ENCODE measurements at places on chromosomes 4 and X.
A peak's percentile ranks its signal among the peaks of the same experiment; 100 is the strongest.

GRCh38 chr4:186149872-186150271 is 41.5 kb upstream of the CYP4V2 start:
- DNase-seq = no peak

DNA sequence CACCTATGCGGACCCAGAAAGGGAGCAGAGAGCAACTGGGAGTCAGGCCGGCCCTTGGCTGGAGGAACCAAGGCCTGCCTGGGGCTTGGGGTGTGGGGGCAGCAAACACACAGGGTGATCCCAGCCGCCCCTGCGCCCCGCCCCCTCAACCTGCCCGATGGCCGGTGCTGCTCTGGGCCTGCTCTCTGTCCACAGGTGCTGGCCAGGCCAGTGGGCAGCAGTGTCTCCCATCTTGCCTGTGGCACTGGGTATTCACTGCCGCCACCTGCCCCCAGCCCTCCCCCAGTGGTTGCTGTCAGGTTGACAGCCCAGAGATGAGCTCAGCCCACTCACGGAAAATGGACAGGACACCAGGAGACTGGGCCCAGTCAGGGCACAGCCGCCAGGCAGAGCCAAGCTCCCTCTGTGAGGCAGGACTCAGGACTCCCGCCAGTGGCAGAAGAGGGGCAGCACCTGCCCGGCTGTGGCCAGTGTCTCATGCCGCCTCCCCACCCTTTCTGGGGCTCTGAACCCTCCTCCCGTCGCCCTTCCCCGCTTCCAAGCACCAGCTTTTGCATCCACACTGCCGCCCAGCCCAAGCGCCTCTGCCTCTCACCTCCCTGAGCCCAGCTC is 4.7 kb downstream of the NKX1-1 start:
- no peak for DNase-seq

DNA sequence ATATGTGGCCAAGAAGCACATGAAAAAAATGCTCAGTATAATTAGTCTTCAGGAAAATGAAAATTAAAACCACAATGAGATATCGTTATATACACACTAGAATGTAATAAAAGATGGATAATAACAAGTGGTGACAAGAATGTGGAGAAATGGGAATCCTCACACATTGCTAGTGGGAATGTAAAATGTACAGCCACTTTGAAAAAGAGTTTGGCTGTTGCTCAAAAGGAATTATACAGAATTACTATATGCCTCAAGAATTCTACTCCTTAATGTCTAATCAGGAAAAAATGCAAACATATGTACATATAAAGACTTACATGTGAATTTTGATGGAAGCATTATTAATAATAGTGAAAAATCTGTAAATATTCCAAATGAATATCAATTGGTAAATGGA is 102.2 kb downstream of the SPCS3 start:
- no peak for DNase-seq

GRCh38 chr4:102036619-102037376 is 246.3 kb downstream of the BANK1 start:
- peak; percentile 20 for DNase-seq

GRCh38 chr4:100696531-100696930 is 178.7 kb upstream of the EMCN start:
- DNase-seq = no peak

- no peak for DNase-seq
Measured at GRCh38 chr4:137390707-137391106, 141.6 kb downstream of the PCDH18 start.

GRCh38 chrX:136386826-136387225 is 86.1 kb downstream of the ADGRG4 start:
- no peak for DNase-seq

GRCh38 chr4:85910985-85911384 is 436.0 kb downstream of the ARHGAP24 start:
- DNase-seq = no peak

DNA sequence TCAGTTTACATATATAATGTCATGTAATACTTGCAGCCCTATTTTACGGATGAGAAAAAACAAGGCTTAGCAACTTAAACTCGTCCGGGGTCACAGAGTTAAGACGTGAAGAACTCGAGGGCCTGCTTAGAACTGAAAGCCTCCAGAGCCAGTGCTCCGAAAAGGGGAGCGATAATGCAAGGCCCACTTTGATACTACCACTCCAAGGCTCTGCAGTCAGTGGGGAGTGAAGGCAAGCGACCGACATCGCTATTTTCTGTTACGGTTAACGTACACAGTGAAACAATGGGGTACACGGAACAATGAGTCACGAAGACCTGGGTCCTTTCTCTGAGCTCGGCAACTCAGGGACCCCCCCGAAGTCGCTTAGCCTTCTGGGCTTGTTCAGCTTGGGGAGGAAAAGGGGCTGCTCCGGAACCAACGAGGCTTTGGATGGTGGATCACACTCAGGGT is 965 bp downstream of the PPA2 start:
- no peak for DNase-seq

- no peak for DNase-seq
Measured at GRCh38 chr4:154727540-154727939, 16.3 kb upstream of the LRAT start.

GRCh38 chrX:72685018-72685417 is 29.1 kb downstream of the PHKA1 start:
- no peak for DNase-seq

DNA sequence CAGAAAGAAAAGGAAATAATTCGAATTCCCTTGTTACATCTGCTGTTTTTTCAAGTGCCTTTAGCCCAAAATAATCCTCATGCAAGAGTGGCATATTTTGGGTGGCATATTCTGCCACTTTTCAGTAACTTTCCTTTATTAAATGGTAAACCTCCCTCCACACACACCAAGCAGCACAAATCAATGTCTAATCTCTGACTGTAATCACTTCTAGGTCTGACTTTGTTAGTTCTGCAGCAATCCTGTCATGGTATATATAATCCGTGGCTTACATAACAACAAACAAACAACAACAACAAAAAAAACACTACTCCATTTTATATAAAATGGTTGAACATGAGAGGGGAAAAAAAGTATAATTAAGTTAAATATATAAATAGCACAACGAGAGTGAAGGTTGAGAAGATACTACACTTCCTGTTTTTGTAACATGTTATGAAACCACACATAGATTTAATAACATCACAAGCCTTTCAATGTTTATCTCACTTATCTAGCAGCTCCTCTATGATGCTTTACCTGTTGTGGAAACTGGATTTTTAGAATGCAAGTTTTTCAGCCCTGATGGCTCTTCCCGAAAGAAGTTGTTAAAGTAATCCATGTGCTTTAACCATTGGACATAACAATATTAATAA is 715.4 kb downstream of the GRXCR1 start:
- DNase-seq = no peak

- no peak for DNase-seq
Measured at GRCh38 chr4:70701271-70701670, 12.9 kb downstream of the UTP3 start.

GRCh38 chr4:88171206-88171605 is 12.8 kb upstream of the ABCG2 start:
- no peak for DNase-seq

- DNase-seq = no peak
Measured at GRCh38 chr4:100569196-100569595, 51.4 kb upstream of the EMCN start.

DNA sequence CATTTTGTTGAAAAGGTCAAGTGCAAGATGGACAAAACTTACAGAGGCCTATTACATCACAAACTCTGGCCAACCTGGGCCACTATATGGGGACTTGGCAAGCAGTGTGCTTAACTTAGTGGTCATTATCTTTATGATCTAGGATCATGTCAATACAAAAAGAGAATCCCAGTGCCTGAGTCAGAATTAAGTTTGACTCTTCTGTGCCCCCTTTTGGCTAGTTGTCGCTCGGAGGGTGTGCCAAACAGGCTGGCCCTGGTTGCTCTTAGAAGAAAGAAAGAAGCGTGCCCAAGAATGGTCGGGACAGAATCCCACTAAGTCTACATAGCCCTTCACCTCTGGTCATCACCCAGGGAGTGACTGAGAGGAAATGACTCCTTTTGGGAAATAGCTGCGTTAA is 100.1 kb downstream of the EIF4E start:
- DNase-seq = no peak

DNA sequence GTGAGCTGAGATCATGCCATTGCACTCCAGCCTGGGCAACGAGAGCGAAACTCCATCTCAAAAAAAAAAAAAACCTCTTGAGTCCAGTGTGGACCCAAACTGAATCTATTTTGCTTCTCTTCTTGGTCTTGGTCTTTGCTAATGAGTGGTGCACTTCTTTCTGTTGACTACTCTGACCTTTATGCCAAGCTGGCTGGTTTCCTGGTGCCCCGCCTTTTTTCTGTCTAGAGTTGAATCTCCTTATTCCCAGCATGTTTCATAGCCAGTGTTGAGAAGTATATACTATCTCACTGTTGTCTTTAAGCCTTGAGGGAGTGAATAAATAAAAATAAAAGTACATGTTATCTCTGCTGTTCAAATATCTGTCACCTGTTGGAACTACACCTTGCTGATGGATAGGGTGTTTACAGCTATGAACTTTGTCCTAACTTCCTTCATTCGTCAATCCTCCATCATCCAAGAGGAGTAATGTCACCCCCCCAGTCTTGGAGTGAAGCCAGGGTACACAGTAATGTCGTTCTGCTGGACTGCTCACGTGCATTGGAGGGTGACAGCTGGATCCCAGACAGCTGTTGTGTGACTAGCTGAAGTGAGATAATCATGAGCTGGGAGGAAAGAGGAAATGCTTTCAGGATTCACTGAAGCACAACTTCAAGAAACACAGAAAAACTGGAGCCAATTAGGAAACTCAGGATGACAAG is 99.3 kb upstream of the PRKG2 start:
- DNase-seq = peak; percentile 81

- no peak for DNase-seq
Measured at GRCh38 chr4:110920990-110921389, 298.1 kb upstream of the PITX2 start.

- no peak for DNase-seq
Measured at GRCh38 chr4:177091515-177091914, 218.2 kb upstream of the NEIL3 start.

DNA sequence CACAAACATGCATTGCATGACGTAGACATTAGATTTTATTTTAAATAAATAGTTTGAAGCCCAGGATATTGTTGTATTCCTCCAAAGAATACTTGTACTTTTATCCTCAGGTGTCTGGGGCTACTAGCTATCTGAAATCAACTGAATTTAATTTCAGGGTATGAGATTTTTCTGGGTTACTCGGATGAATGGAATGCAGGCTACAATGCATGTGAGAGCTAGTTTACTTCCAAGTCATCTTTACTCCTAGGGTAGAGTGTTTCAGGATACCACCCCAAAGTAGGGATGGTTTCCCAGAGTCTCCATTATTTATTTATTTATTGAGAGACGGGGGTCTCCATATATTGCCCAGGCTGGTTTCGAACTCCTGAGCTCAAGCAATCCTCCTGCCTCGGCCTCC is 66.4 kb downstream of the HPRT1 start:
- DNase-seq = no peak

GRCh38 chrX:46953597-46953996 is 41.4 kb downstream of the JADE3 start:
- DNase-seq = no peak

DNA sequence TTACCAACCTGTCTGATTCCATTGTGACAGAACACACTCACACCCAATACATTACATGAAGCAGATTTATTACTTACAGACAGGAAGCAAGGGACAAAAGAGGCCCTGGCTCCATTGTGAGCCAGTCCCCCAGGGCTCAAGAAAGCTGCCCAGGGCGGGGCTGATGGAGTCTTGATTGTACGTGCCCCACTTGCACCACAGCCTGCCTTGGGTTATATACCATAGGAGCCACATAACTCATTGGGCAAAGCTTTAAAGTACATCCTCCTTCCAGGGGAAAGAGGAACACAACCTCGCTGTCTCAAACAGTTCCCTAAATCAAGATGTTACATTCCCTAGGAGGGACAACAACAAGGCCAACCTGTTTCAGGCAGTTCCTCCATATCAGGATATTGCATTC is 3.4 kb upstream of the ZRSR2 start:
- DNase-seq = no peak

DNA sequence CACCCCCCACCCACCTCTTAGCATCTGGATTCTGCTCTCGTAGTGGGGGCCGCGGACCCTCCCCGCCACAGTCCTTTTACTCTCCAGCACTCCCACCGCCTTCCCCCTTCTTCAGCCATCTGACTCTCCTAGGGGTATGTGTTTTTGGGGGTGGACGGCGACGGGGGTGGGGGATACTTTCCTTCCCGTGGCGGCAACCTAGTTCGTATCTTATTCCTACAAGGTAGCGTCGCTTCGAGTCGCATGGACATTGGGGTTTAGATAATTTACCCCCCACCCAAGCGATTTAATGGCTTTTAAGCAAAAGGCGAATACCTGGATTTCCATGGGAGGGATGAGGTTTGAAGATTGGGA is 1.3 kb upstream of the BCORL1 start:
- DNase-seq = no peak

DNA sequence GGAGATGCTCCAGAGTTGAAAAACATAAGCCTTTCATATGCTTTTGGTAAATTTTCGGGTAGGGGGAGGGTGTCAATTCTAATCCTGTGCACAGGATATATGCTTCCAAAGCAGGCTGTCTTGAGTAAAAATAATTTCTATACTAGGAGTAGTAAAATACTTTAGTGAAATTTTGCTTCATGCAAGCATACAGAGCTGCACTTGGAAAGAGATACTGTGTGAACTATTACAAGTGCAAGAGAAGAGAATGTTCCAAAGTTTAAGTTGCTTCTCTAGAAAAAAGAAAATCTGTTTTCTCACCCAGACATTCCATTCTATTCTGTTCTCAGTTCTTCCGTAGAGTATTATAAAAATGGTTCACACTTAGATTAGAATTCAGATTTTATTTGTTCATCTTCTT is 324.6 kb upstream of the AADAT start:
- DNase-seq = no peak

DNA sequence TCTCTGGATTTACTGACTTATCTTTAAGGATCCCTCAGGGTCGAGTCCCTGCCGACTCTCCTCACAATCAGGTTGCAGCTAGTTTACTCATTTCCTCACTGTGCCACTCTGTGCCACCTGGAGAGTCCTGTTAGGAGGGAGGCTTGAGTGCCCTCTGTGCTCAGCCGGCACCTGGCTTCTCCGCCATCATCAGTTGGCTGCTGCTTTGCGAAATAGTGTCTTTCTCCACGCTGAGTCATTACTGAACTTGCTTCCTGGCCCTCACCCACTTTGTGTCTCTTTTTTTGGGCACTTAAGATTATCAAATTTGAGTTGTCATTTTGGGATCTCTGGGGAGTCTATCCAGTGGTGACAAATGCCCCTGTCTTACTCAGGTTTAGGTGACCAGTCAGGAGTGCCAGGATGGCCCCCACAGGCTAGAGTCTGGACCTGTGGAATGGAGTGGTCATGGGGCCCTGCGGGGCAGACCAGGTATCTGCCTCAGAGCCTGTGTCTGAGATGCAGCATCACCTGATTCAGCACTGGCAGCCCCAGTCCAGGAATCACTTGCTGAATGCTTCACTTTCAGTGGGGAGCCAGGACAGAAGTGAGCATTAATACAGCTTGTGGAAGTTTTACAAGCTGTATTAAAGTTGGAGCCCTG is 37.7 kb downstream of the JADE1 start:
- DNase-seq = no peak

- DNase-seq = peak; percentile 57
Measured at GRCh38 chr4:140856621-140857062, 100.5 kb upstream of the TBC1D9 start.

- DNase-seq = no peak
Measured at GRCh38 chr4:112153211-112153791, 8.0 kb downstream of the FAM241A start.

All from NCI-H1092 (cell line).